ENCODE measurements at places on chromosomes 2 and 18.
A peak's percentile ranks its signal among the peaks of the same experiment; 100 is the strongest.

- DNase-seq = no peak
Measured at GRCh38 chr2:50766058-50766457, 265.9 kb downstream of the NRXN1 start.

- no peak for DNase-seq
Measured at GRCh38 chr18:79545736-79546171, 133.8 kb upstream of the CTDP1 start.

- no peak for DNase-seq
Measured at GRCh38 chr2:126698376-126698775, 42.4 kb downstream of the GYPC start.

DNA sequence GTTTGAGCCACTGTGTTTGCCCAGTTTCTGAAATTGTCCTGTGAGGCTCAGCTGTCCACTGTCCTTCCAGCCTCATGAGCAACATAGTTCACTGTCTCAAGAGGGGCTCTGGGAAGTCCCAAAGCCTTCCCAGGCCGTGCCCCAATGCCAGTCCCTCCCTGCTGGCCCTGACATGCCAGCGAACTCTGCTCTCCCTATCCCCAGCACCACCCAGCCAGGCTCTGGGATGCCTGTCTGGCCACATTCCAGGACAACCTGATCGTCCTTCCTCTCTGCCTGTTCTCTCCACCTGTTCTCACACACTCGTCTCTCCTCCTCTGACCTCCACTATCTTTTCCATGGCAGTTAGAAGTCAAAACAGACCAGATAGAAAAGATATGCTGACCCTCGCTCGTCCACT is 278.0 kb upstream of the ID2 start:
- DNase-seq = no peak

DNA sequence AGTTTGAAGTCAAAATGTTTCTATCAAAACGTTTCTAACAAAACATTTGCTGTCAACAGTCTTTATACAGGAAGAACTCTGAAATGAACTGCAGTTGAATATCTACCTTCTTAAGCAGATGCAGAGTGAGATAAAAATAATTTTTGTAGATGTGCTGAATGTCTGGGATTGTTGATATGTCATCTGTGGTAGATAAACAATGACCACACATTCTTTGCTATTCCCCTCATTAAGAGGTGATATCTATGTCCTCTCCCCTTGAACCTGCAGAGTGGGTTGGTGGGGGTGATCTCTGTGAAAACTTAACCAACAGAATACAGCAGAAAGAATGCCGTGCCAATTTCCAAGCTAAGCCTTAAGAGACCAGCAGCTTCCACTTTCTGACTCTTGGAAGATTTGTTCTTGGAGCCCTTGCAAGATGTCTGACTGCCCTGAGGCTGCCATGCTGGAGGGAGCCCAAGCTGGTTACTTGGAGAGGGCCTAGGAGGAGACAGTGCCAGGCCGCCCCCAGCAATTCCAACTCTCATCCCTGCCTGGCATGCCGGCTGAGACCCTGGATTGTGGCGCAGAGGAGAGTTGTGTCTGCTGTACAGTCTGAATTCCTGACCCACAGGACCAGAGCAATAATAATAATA is 80.8 kb downstream of the COLEC12 start:
- no peak for DNase-seq

DNA sequence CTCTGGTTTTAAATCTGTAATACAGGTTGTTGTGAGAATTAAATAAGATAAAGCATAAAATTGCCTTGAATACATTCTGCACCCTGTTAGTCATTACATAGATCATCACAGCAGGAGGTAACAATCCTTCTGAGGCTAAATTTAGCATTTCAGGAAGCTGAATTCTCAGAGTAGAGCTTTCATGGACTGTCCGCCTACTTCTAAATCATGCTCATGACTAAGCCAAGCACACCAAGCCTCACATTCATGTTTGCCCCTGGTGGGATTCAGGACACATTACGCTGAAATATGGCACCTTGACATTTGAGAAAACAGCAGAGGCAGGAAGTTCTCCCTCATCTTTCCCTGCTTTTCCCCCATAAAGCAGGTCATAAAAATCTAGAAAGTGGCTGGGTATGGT is 16.6 kb upstream of the PIK3C3 start:
- DNase-seq = no peak

DNA sequence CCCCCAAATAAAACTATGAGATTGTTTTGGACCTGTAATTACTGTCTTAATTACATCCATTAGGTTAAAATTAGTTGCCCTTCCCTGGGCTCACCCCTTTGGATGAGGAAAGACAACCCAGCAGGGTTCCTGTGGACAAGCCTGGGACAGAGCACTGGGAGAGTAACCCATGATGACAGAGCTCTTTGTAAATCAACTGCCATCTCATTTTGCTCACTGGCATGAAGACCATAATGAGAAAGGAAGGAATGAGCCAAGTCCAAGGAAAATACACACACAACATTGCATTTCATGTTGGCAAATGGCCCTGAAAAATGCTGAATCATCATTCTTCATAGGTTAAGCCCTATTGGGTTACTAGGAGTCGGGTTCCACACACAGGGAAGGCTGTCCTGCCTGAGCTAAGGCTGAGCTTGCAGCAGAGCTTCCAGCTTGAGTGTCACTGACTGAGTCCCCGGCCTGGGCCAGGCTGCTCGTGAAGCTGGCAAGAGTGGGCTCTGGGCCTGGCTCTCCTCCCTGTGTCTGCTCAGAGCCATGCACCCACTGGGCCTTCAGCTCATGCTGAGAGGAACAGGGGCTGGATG is 94.1 kb upstream of the ACAA2 start:
- no peak for DNase-seq

- no peak for DNase-seq
Measured at GRCh38 chr2:72115110-72116080, 32.3 kb downstream of the CYP26B1 start.

- DNase-seq = no peak
Measured at GRCh38 chr18:36636237-36636817, 192.5 kb downstream of the TPGS2 start.

- no peak for DNase-seq
Measured at GRCh38 chr2:58851598-58851997, 610.5 kb upstream of the FANCL start.

DNA sequence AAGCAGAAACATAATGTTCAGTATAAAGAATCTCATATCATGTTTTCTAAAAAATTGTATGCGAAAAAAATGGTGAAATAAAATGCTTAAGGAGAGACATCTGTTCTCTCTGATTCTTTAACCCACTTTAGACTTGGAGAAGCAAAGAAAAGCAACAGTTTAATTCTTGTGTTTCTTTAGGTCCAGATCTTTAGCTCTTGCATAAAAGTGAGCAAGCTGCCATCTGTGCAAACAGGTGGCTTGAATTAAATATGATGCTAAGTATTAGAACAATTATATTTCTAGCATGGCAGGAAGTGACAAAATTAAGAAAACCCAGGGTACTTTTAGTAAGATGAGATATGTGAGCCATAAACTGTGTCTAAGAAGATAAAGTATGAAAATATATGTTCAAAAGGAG is 1038.3 kb downstream of the DPP10 start:
- DNase-seq = no peak

DNA sequence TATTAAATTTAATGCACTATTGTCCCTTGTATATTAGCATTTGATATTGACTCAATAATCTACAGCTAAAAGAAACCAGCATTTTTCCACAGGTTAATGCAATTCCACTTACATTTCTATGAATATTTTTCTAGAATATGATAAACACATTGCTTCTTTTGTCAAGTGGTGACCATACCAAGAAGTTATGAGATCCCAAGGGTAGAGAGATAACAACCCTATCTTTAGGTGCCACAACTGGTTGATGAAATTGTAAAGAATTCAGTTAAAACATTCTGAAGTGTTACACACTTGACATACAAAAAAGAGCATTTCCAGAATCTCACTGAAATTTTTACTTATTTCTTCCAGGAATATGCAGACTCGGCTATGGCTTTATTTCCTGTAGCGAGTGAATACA is 56.0 kb downstream of the ABCG8 start:
- DNase-seq = no peak

DNA sequence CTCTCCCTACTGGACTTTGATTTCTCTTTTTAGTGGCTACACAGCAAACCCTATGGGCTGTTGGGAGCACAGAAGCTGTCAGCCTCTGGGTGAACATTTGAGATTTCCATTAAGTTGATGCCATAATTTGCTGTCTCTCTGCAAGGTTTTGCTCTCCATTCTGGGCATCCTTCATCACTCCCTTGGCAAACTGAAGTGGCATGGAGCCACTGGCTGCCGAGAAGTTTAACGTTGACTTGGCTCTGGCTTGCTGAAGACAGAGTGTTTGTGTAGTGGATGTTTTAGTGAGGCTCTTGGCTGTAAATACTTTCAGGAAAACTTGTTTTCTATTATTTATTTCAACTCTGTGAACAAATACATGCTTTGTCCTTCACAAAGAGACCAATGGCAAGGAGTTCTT is 91.5 kb downstream of the ALK start:
- DNase-seq = no peak

DNA sequence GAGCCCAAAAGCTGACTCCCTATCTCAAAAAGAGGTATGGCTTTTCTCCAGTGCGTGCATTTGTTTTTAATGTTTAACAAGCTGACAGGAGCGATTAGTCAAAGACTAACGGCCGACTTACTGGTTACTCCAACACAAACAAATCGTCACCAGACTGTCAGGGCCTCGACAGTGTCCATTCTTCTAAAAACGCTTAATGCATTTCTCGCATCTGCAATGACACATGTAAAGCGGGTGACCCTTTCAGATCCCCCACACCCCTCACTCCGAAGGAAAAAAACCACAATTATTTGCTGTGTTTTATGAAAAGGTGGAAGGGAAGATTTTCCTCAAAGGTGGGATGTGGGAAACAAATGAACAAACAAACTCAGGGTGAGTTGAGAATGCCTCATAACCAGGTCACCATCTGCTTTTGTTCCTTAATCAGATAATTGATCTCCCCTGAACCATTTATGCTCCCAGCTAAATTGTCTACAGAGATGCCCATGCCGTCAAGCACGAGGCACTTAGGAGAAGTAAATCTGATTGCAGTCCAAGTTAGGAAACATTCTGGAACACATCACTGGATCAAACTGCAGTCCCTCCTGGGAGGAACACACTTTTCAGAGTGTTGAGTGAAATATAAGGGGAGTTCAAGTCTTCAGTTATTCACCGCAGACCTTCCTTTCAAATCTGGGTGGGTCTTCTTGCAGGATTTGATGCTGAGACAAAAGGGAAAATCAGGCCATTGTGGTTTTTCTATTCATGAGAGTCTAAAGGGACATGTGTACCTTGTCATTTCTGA is 340.8 kb downstream of the CMPK2 start:
- DNase-seq = no peak

DNA sequence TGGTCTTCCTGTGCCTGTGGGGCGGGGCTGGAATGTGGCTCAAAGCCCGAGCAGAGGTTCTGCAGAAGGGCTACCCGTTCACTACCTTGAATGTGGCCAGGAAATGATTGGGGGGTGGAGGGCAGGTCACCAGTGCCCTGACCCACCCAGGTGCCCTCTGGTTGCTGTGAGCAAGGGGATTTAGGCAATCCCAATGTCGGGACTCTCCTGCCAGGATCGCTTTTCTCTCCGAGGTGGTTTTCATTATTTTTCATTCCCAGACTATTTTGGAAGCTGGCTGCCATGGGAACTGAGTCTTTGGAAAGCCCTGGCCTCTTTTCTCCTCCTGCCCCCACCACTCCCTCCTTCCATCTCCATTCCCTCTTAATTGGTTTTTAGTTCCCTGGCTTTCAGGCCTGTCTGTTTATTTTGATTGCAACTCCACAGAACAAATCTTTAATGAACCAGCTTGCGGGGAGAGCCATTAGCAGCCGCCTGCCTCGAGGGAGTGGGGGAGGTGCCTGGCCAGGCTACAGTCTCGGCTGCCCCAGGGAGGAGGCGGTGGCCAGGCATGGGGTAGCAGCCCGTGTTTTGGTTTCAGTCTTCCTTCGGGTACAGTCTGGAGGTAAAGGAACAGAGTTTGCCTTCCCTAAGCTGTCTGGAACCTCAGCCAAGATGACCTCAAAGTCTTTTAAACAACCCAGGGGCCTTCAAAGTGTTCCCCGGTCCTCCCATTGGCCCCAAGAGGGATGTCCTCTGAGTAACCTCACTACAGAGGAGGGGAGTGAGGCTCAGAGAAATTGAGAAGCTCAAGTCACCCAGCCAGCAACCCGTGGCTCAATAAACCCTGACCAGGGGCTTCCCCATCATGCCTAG is 114.4 kb upstream of the HAAO start:
- no peak for DNase-seq

DNA sequence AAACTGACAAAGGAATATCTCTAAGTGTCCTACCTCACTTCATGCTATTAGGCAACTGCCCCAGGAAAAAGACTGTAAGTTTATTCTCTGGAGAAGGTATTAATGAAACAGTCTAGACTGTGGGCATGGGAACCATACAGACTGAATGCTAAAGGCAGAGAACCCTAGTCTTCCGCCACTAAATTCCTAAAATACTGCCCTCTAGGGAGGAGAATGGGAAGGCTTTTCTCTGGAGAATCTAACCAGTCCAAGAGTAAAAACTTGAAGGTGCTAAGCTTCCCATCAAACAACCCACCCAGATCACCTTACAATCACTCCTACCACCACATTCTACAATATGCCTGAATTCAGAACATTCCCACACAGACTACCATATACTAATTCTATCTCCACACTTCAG is 3.4 kb downstream of the SRBD1 start:
- no peak for DNase-seq

GRCh38 chr2:64873472-64873924 is 115.7 kb upstream of the SLC1A4 start:
- peak; percentile 74 for DNase-seq

DNA sequence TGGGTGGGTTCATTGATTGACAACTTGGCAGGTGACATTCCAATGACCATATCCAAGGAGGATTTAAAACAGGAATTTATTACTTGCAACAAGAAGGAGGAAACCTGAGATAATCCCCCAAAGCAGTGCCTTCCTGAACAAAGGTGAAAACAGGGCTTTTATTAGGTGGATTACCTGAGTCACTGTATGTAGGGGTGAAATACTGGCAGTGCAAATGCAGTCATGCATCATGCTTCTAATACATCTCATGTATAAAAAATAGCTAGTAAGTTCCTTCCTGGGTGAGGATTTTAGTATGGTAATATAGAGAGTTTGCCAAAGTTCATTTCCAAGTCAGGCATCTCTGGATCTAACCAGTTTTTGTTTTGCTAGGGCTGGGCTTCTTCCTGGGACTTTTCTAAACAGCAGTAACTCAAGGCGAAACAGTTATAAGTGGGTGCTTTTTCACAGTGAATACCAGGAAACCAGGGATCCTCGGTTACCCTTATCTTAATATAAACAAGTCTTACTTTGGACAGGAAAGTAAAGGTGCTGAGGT is 583.4 kb upstream of the LRRTM1 start:
- DNase-seq = no peak

Data from stimulated activated CD8-positive, alpha-beta memory T cell treated with anti-CD3 and anti-CD28 coated beads, Interleukin-15, amount 100 ng/mL, for 24 hours (primary cell).